ENCODE measurements at places on chromosomes 4 and X.

- DNase-seq, result no peak
Observed at GRCh38 chrX:153927922-153928760, 2.1 kb upstream of the ARHGAP4 start.

GRCh38 chr4:12679217-12679616 is 804.9 kb downstream of the RAB28 start:
- DNase-seq, result no peak

DNA sequence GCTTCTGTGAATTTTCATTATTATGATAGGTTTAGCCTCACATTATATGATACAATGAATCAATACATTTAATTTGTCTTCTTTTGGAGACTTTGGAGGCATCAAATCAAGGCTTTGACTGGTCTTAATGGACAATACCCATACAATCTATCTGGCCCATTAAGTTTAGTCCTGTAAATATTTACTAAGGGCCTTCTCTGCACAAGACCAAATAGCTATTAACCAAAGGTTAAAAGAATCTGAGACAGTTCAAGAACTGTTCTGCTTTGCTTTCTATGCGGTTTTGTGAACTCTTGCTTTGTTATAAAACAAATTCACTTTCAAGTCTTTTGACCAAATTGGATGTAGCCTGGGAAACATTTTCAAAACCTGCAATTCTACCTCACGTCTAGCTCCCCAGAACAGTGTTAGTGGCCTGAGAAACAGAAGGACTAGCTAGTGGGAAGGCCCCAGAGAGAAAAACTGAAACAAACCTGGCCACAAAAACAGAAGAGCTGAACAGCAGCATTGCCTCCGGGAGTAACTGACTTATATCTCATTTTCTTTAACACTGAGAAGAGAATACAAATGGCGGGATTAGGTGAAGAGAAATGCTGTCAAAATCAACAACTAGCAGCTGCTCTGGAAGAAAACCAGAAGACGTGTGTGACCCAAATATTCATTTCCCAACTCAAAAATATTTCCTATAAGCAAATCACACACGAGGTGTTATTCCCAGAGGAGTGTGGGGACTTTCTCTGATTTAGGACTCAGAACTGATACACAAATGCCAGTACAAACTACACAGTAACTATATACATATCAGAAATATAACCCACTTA is 548 bp downstream of the TLR1 start:
- no peak for DNase-seq

DNA sequence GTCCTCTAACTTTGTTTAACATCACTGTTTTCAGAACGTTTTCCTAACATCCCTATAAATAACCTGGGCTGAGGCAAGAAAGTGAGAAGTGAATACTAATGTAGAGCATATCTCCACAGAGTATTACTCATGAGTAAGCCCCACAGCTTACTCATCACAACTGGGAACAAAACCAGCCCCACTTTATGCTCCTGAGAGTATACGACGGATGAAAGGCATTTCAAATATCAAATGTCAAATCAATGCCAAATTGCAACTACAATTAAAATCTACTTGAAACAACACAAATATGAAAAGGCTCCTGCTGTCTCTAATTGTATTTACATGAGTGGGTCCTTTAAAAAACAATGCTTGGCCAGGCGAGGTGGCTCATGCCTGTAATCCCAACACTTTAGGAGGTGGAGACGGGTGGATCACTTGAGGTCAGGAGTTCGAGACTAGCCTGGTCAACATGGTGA is 41.2 kb downstream of the SH3RF1 start:
- no peak for DNase-seq

All from cortex of kidney (tissue), 1 donor.